ENCODE measurements at places on chromosomes 3 and 15.

GRCh38 chr3:89586256-89586655 is 478.8 kb downstream of the EPHA3 start:
- DNase-seq: no peak

DNA sequence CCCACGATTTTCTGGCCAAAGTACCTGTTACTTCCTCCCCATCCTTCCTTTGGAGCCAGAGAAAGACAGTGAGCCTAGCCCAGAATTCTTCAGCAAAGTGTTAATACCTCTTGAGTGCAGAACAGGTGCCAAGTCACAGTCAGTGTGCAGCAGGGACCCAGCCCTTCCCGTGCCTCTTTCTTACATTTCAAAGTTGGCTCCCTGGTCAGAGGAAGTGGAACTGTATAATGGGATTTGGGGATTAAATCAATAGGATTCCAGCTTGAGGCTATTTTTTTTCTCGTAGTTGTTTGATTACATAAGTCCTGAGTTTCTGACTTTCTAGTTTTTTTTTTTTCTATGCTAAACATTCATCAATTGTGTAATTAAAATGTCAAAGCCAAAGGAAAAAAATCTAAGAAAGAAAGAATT is 52.6 kb upstream of the ABHD10 start:
- no peak for DNase-seq

- DNase-seq: no peak
Observed at GRCh38 chr3:122233101-122233952, 49.9 kb downstream of the CASR start.

GRCh38 chr15:83673385-83673784 is 19.5 kb downstream of the ADAMTSL3 start:
- peak; percentile 8 for DNase-seq

DNA sequence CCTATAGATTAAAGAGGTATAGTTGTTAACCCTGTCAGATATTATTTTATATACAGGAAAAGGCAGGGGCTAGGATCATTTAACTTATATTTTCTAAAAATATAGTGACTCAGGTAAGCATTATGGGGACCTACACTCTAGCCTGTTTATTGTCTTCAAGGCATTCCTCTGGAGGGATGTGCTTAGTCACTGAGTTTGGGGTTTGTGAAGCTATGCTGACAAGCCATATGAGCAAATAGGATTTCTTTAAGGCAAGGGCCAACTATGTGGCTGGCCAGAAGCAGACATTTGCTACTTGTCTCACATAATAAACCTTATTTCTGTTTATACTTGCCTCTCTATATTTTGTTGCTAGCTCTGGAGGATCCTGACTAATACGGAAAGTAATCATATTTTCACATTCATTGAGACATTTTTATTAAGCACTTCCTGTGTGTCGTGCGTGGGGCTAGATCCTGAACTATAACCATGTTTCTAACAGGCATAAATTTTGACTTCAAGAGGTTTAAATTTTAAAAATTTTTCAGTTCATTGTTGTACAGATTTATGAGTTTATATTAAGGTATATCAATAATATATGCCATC is 153.4 kb downstream of the OTOL1 start:
- no peak for DNase-seq

- no peak for DNase-seq
Observed at GRCh38 chr3:175266478-175266877, 407.3 kb downstream of the NAALADL2 start.

DNA sequence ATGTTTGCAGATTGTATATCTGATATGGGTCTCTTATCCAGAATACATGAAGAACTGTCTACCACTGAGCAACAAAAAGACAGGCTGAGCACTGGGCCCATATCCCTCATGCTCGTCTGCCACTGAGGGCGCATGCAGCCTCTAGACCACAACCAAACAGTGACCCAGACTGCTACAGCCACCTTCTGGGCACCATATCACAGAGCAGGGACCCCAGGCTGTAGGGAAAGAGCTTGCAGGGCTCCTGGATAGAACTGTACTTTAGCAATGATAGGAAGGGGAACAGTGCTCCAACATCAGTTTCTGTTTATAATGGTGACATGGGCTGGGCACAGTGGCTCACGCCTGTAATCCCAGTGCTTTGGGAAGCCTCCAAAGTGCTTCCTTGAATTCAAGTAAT is 40.2 kb upstream of the TMEM87A start:
- no peak for DNase-seq

- DNase-seq: no peak
Observed at GRCh38 chr3:45724911-45725310, 35.7 kb downstream of the SACM1L start.

- DNase-seq: no peak
Observed at GRCh38 chr3:125480656-125481374, 39.2 kb downstream of the SNX4 start.

- peak; percentile 68 for DNase-seq
Observed at GRCh38 chr15:36579792-36580431, 486 bp downstream of the CDIN1 start.

GRCh38 chr3:77189258-77189657 is 149.4 kb downstream of the ROBO2 start:
- no peak for DNase-seq

DNA sequence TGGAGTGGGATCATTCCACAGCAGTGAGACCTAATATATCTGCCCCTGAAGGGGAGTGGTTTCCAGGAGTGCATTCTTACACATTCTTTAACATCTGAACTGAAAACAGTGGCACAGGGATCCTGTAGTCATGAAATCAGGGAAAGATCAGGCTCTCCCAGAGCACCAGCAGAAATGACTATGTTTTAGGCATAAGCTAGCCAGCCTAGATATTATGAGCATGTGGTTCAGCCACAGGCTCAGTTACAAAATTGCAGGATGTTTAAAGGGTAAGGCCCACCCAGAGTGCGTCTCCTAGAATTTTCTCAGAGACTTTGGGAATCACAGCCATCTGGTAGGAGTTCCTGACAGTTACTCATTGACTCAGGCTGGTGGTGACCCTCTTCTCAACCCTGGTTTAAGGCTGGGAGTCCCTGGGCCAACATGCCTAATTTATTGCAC is 20.9 kb downstream of the FSTL1 start:
- DNase-seq: no peak

DNA sequence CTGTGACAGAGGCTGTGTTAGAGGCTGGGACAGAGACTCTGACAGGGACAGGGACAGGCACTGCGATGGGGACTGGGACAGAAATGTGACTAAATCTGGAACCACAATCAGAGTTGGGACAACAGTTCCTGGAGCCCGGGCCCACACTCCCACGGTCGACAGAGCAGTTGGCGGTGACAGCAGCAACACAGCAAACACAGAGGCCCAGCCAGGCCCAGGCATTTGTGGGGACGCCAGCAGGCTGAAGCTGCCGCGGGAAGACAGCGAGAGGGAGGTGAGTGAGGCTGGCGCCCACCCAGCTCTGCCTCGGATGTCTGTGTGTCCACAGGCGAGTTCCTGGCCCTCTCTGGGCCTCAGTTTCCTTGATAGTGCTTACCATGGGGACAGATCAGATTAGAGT is 9.3 kb upstream of the HCN4 start:
- DNase-seq: no peak

DNA sequence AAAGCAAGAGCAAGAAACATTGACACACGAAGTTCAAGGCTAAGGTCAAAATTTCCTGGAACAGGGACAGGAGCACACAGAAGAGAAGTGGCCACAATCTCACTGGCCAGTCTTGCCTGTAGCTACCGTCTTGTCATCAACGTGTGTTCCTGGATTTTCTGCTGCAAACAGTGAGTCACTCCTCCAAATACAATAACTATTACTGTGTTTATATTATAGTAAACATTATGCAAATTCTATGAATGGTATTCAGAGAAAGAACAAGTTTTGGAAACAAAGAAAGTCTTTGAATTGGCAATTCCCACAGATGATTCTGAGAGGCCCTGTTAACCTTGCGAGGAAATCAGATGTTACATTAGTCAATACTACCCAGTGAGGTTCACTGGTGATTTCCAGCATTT is 220.5 kb downstream of the FAM43A start:
- DNase-seq: peak; percentile 21

DNA sequence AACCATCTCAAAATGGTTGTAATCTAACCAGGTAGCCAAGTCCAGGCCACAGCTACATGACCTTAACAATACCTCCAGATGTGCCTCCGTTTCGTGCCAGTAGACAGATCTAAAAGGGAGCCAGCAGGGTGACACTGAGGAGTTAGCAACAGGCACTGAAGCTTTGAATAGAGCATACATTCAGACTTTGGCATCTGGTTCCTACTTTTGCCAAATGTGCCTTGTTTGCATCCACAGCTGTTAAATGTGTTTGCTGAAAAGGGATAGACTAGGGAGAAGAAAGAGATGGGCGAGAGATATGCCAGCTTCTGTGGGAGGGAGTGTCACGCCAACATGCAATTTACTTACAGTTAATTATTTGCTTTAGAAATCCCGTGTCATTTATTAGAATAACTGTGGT is 1433.9 kb upstream of the CADM2 start:
- DNase-seq: no peak

DNA sequence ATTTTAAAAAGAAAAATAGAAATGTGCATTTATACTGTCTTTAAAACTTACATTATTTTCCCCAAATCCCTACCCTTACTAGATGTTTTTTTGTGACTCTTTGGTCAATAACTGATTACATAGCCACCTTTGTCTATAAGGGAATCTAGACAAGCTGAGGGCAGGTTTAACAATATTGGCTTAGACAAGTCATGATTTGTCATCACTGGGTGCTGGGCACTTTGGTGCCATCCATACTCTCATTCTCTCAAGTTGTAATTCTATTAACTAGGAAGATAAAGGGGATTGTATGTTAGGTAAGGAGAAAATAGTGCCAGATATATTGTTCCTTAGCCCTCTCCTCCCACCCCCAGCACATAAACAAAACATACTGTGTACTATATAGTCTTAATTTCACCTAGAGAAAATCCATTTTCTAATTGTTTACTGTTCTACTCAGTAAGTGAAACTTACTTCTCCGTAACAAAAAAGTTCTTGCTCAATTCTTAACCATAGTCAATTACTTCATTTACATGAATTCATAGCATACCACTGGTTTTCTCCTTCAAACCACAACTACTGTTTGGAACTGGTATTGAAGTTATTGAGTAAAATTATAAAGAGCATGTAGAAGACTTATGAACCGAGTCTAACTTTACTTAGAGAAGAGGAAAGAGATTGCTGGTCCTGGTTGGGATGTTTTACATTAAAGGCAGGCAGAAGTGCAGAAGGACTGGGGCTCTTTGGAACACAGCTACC is 877.1 kb downstream of the PDCD6IP start:
- no peak for DNase-seq

- DNase-seq: no peak
Observed at GRCh38 chr3:103056542-103056941, 621.7 kb downstream of the ZPLD1 start.

GRCh38 chr15:39498629-39499028 is 82.2 kb upstream of the THBS1 start:
- DNase-seq: no peak

DNA sequence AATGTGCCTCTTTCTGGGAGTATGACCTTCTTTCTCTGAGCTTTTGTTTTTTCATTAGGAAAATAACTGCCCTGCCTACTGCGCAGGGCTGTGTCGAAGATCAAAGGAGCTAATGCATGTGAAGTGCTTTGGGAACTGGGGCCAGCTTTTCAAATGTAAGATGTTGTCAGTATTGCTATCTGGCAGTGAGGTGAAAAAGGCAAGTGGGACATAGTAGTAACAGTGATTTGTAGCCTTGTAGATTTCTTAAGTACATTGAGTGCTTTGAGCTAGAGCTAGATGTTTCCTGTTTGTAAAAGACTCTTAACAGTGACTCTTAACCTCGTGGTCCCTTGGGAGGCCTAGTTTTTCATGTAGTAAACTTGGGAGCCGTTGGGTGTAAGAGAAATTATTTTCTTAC is 126.5 kb downstream of the ECT2 start:
- no peak for DNase-seq

- no peak for DNase-seq
Observed at GRCh38 chr3:164479978-164480377, 598.3 kb downstream of the SI start.

DNA sequence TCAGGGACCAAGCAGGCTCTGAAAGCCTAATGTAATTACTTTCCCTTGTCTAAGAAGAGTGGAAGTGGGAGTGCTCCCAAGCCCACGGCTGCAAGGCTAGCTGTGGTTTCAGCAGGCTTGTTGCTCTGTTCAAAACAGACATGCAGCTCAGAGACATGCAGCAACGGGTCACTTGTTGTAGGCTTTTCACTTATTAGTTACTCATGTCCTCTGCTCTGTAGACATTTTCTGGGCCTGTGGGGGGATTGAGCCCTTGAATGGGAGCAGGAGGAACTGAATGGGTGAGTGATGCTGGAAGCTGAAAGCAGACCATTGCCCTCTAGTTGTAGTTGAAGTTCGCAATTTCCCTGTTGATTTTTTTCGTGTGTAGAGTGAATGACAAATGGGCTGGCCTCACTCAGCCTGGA is 261.9 kb upstream of the NR2E3 start:
- DNase-seq: no peak

- DNase-seq: no peak
Observed at GRCh38 chr3:171245796-171246765, 214.1 kb downstream of the TNIK start.

- DNase-seq: peak; percentile 9
Observed at GRCh38 chr3:146218880-146219866, 31.7 kb downstream of the PLSCR4 start.

- no peak for DNase-seq
Observed at GRCh38 chr15:77508541-77509243, 88.0 kb downstream of the HMG20A start.

- DNase-seq: no peak
Observed at GRCh38 chr3:179292450-179292849, 30.4 kb upstream of the ZNF639 start.
